ENCODE measurements at places on chromosomes 3 and 15.

GRCh38 chr3:79019137-79019923, 748.5 kb downstream of the ROBO1 start:
- peak; percentile 86 for DNase-seq

- no peak for DNase-seq
These were observed 17.6 kb upstream of the FRMD4B start for GRCh38 chr3:69403454-69403853.

DNA sequence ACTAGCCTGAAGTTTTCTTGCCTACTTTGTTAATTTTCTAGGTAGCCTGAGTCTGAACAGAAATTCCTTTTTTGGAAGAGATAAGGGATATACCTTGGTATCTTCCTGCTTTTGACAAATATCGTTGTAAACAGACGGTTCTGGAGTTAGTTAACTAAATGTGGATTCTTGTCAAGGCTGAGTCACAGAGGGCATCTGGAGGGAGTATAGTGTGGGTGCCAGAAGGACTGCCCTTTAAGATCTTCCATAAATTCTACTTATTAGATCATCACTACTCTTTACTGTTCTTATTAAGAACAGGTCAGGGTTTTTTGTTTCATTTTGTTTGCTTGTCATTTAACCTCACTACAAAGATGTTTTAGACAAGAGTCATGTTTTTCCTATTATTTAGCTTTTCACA, 125.3 kb upstream of the SKOR1 start:
- no peak for DNase-seq

- DNase-seq, result no peak
These were observed 301.4 kb downstream of the GABRG3 start for GRCh38 chr15:27272427-27272826.

DNA sequence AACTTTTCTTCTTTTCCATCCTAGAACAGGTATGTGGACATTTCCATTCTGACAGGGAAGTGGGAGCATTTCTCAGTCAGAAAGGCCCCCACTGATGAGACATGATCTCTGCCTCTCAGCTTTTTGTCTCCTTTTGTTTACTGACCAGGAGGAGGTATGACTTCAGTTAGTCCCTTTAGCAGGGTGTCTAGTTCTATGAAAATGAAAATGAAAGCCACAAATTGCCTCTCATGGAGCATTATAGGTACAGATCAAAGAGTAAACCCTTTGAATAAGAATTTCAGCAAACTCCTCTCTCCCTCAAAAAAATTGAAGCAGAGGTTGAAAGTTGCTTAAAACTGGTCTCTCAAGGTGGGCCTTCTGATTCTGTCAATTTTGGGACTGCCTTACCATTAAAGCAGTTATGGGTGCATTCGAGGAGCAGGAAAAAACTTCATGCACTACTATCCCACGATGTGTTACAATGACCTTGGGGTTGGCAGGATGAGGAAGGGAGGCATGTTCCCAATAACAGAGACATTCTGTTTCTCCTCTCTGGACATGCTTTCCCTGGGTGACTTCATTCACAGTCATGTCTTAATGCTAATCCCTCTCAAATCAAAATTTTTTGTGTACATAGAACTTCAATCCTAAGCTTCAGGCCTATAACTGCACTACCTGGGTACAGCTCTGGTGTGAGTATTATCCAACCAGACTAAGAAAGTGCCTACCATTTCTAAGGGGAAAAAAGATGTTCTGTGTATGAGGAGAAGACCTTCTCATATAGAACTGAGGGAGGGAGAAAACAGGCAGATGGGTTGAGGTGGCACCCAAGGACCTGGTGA, 50.6 kb upstream of the TBC1D23 start:
- no peak for DNase-seq

GRCh38 chr3:129013491-129013891, 12.4 kb downstream of the EFCC1 start:
- no peak for DNase-seq

- DNase-seq, result no peak
These were observed 59.4 kb upstream of the TFRC start for GRCh38 chr3:196141052-196141865.

- no peak for DNase-seq
These were observed 200.3 kb upstream of the IL12A start for GRCh38 chr3:159788291-159788690.

- peak; percentile 8 for DNase-seq
These were observed 344.6 kb upstream of the UBE2E2 start for GRCh38 chr3:22858486-22858885.

GRCh38 chr3:141529256-141529655, 42.4 kb downstream of the RASA2 start:
- no peak for DNase-seq

- DNase-seq, result no peak
These were observed 295.8 kb downstream of the GABRB3 start for GRCh38 chr15:26477044-26477443.

DNA sequence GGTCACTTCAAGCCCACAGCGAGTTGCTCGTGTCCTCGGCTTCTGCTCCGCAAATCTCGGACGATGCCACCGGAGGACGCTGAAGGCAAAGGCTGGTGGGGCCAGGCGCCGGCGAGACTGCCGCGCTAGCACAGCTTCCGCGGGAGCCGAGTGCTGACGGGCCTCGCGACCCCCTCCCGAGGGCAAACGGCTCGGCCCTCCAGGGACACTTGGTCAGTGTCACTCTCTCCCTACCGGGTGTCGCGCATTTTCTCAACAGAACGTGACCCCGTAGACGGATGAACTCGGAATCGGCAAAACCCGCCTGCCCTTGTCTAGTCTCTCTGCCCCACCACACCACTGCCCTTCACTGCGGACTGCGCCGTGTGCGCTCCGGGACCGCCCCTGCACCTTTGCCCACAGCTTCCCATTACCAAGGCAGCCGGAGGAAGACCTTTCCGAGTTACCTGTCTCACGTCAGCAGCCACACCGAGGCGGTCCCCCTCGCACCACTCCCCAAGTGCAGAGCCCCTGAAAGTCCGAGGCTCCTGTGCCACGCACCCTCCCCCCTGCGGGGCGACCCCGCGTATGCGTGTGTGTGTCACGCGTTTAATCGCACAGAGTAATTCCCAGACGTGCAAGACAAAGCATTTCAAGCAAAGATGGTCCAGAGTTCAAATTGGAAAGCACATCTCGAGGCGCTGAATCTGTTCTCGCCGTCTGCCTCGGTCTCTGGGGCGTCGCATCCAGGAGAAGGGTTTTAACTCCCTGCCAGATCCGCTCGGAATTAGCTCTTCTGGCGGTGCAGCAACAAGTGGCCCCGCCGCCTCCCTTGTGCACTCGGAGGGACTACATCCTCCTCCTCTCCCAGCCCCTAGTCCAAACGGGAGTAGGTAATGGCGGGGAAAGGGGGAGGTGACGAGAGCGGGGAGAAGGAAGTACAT, 245.0 kb upstream of the TOPAZ1 start:
- DNase-seq, result peak; percentile 24

- DNase-seq, result no peak
These were observed 1.2 kb upstream of the ANP32A start for GRCh38 chr15:68821841-68822381.

- DNase-seq, result no peak
These were observed 44.4 kb upstream of the SEC13 start for GRCh38 chr3:10365316-10365715.

DNA sequence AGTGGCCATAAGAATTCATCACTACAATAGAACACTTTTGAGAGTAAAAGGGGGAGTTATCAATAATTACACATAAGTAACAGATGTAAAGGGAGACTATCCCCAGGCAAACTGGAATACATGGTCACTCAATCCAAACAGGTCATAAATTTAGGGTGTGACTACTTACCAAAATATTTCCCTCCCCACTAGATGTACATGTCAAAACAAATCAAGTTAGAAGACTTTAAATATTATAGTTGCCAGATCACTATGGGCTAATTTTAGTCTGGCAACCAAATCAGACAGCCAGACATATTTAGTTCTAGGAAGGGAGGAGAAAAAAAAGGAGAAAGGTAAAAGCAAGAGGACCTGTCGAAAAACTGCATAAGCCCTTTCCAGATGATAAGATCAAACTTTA, 23.1 kb downstream of the SLC24A5 start:
- no peak for DNase-seq

- DNase-seq, result no peak
These were observed 68.0 kb upstream of the CMTM7 start for GRCh38 chr3:32323604-32324003.

DNA sequence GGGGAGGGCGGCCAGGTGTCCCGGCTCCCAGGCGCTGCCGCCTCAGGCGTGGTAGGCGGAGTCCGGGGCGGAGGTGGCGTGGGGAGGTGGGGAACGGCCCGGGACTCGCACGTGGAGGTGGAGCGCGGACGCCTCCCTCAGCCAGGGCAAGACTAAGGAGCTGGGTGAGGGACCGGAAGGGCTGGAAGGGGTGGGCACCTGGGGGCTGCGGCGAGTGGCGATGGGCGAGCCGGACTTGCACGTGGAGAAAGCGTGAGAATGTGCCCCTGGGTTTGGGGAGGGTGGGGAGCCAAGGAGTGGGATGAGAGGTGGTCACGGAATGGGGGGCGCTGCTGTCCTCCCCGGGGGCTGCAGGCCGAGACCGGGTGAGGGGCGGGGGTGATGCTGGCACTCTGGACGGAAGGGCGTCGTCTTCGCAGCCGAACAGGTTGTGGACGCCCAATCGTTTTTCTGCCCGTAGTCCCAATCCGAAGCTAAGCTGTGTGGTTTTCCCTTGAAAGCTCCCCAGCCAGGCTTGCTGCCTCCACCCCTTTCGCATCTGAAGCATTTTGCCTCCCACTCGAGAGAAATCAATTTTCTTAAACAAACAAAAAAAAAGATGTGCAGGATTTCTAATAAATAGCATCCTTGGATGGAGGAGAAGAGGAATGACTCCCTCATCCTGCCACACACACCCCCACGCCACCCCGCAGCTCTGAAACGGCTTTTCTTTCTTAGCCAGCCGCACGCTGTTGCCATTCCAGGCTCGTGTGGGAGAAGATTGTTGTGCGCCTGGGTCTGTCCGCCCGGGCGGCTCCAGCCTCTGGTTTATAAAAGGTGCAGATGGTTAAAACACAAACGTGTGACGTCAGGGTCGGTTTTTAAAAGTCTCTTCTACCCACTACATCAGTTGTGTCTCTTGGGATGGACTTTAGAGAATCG, 62.5 kb upstream of the ANKRD28 start:
- peak; percentile 49 for DNase-seq

- no peak for DNase-seq
These were observed 127.4 kb downstream of the EDEM1 start for GRCh38 chr3:5314897-5315296.

DNA sequence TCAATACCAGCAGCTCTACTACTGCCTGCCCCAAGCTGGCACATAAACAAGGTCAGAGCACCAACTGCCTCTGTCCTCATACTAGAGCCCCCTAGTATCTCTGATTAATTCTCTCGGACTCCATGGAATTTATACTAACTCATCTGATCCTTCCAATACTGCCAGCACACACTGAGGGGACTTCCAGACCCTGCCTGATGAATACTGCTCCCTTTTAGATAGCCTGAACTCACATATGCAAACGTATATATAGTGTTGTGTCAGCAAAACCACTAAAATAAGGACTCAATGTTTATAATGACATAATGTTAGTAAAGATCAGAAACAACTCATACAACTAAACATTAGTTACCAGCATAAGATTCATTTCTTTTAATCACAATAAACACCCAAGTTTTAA, 25.0 kb downstream of the CEP70 start:
- DNase-seq, result no peak

DNA sequence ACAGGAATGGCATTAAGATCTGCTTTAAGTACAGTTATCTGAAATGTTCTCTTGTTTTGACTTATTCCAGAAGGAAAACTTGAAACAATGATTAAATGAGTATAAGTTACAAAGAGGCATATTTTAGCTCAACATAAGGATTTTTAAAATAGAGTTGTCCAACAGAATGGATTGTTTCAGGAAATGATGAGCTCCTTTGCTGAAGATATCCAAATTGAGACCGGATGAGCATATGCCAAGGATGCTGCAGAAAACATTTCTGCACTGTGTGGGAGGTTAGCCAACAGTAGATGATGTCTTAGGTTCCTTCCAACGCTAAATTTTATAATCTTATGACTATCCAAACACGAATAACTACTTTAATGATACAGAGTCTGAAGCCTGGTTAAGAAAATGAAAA, 226.5 kb upstream of the NANOGP8 start:
- no peak for DNase-seq

DNA sequence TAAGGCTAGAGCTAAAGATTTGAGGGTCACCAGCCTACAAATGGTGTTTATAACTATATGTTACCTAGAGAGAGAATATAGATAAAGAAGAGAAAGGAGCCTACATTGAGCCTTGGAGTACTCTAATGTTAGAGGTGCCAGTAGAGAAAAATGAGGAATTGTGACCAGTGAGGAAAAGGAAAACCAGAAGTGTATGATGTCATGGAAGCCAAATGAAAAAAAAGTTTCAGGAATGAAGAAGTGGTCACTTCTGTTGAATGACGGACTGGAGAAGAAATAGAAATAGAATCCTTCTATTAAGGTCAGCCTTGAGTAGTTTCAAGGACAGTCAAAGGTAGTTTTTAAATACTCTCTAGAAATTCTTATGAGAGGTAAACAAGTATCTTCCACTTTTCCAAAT, 51.2 kb upstream of the MLF1 start:
- no peak for DNase-seq

DNA sequence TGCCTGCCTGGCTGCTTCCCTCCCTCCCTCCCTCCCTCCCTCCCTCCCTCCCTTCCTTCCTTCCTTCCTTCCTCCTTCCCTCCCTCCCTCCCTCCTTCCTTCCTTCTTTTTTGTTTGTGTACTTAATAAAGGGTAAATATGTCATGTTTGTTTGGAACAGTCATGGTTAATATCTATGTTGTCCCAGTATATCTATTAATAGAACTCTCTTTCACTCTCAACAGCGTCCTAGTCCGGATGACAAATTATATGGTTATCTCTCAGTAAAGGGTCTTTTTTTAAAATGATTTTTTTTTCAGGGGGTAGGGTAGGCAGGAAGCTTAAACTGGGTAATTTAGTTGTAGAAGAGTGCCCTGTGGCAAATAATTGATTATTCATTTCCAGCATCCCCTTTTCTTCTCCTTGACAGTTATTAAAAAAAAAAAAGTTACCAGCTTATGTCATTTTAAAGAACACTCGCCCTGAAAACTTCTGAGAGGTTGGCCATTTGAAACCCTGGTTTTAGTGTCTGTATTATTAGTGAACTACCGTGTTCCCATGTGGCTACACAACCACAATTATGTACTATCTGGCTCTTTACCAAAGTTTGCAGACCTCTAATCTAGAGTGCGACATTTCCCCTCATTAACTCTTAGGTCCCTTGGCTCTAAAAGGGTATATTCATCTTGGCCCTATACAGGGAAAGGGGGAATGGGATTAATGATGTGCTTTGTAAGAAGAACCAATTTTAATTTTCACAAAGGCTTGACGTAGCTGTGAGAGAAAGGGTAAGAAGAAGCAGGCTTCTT, 13.7 kb downstream of the TAGLN3 start:
- no peak for DNase-seq

DNA sequence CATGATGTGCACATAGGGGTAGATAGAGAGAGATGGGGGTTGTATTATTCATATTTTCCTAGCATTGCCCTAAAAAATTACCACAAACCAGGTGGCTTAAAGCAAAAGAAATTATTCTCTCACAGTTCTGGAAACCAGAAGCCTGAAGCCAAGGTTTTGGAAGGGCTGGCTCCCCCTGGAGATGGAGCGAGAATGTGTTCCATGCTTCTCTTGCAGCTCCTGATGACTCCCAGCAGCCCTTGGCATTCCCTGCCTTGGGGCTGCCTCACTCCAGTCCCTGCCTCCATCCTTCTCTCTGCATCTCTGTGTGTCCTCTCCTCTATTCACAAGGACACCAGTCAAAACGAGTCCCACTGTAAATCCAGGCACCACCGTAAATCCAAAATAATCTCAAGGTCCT, 91.5 kb upstream of the FAM174B start:
- no peak for DNase-seq

GRCh38 chr15:100901702-100902435, 17.3 kb upstream of the LRRK1 start:
- DNase-seq, result no peak
